BJ (cell line): ENCODE measurements at places on chromosomes 7 and 10. TPM values are rescaled to one million over a fixed set of nuclear protein-coding genes. Genes with fewer than 3 reads are reported as not detected.

GRCh38 chr10:35614312-35614711 is 9.2 kb downstream of the GJD4 start:
- no peak for DNase-seq

- no peak for DNase-seq
Observed at GRCh38 chr10:43852149-43852548, 203.5 kb upstream of the ZNF32 start.

DNA sequence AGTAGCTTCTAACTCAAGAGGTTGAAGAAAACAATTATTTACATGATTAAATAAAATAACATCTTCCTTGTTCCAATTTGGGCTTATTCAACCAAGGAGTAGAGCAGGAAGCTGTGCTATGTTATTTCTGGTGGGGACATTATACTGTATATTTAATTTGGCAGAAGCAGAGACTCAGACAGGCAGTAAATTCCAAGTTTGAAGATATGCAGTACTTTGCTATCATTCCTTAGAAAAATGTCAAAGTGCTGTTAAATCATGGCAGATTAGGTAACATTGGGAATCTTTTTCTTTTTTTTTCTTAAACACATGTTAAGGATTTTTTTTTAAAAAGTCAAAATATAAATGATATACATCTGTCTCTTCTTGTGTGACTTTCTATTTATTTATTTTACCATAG is 190.1 kb downstream of the SUGCT start:
- DNase-seq, result no peak

DNA sequence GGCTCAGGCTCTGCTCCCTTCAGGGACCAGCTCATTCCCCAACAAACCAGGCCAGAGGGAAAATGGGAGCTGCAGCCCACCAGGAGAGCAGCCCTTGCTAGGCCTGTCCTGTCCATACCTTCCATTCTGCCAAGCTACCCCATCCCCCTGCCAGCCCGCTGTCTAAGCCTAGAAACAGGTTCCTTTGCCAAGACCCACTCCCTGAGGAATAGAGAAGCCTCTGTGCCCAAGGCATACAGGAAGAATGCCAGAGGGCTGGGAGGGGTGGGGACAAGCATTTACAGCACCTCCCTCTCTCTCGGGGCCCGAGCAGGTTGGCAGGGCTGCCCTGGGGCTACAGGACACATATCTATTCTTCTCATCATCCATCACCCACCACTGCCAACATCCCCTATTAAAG is 178.3 kb downstream of the GRID1 start:
- no peak for DNase-seq

GRCh38 chr10:80410578-80411145 is 2.3 kb downstream of the PRXL2A start:
- DNase-seq, result no peak

Gene LRRTM3
- polyA plus RNA-seq, result not detected in 2 replicates

Gene FAM237B
- polyA plus RNA-seq, result not detected in 2 replicates

GRCh38 chr7:16067711-16068110 is 353.6 kb downstream of the CRPPA start:
- no peak for DNase-seq

Gene SMO
- 7.6 and 10.8 TPM in 2 replicates for polyA plus RNA-seq

Gene SPACDR
- 0.21 and 0.32 TPM in 2 replicates for polyA plus RNA-seq

Gene CARD11
- not detected in 2 replicates for polyA plus RNA-seq

GRCh38 chr7:154871928-154872750 is 130.8 kb downstream of the PAXIP1 start:
- no peak for DNase-seq

Gene FAM25G
- polyA plus RNA-seq, result not detected in 2 replicates

- DNase-seq, result no peak
Observed at GRCh38 chr10:68781613-68782574, 45.4 kb upstream of the STOX1 start.

DNA sequence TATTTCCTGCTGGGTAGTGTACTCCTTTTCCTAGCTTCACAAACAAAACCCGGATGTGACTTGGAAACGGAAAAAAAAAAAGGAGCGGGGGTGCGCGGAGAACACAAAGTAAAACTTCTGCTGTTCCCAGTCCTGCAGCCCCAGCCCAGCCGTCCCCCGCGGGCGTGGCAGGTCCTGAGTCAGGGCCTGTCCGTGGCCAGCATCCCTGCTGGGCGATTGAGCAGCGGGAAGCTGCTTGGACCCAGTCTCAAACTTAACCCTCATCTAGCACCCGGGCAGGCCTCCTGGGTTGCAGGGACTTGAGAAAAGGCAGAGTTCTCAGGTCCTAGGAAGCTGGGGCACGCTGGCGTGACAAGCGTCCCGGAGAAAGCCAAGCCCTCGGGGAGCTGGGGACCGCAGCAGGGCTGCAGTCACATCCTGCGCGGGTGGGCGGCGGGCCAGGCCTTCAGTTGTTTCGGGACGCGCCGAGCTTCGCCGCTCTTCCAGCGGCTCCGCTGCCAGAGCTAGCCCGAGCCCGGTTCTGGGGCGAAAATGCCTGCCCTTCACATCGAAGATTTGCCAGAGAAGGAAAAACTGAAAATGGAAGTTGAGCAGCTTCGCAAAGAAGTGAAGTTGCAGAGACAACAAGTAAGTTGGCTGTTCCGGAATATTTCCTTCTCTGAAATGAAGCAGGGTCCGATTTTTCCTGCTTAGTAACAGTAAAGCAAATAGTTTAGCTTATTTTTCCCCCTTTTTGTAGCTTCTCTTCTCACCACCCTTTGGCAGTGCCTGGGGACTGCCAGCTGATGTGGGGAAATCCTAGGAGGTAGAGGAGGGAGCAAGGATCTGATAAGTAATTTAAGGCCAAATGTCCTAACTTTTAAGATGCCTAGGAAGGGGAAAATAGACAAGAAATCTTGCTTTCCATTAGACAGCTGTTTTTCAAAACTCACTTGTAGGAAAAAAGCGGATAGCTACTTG is at the start of gene GNG11:
Gene GNG11, plus strand, starts transcription at position 129 of the 960 bp plus-strand sequence. Its CDS starts 403 bp downstream, at position 532.
- no peak for DNase-seq

- no peak for DNase-seq
Observed at GRCh38 chr10:130372866-130373265, 236.7 kb downstream of the GLRX3 start.

DNA sequence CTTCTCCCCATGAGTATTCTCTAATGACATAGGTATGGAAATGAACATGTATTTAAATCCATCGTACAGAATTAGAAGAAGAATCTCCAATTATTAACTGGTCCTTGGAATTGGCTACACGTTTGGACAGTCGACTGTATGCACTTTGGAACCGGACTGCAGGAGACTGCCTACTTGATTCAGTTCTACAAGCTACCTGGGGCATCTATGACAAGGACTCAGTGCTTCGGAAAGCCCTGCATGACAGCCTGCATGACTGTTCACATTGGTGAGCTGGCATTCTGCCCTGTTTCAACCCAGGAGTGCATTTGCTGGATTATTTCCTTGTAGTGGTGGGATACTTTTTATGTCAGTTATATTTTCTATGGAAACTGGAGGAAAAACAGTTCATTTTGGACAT is 32.2 kb downstream of the ZRANB1 start:
- DNase-seq, result no peak

- DNase-seq, result peak; percentile 84
Observed at GRCh38 chr7:106660862-106661720, at the start of gene CCDC71L. CCDC71L (minus strand) TSS chr7:106661158; CDS start chr7:106660896, 262 bp downstream.

- no peak for DNase-seq
Observed at GRCh38 chr10:63887023-63887589, 365.9 kb downstream of the REEP3 start.

Gene HOXA13
- polyA plus RNA-seq, result 4.6 and 9.2 TPM in 2 replicates

Gene PLAU
- 25.2 and 37.2 TPM in 2 replicates for polyA plus RNA-seq

Gene HMX2
- polyA plus RNA-seq, result not detected in 2 replicates

DNA sequence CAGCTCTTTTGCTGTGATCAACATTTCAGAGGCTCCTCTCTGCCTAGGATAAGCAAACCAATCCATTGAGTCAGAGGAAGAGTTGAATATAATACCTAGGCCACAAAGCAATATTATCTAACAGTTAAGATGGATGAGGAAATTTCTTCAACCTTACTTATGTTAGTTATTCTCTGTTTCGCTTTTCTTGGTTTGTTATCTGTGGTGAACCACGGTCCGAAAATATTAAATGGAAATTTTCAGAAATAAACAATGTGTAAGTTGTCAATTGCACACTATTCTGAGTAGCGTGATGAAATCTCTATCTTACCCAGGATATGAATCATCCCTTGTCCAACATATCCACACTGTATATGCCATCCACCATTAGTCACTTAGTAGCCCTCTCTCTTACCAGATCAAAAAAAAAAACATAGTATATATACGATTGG is 1.5 kb upstream of the HTR7 start:
- no peak for DNase-seq

DNA sequence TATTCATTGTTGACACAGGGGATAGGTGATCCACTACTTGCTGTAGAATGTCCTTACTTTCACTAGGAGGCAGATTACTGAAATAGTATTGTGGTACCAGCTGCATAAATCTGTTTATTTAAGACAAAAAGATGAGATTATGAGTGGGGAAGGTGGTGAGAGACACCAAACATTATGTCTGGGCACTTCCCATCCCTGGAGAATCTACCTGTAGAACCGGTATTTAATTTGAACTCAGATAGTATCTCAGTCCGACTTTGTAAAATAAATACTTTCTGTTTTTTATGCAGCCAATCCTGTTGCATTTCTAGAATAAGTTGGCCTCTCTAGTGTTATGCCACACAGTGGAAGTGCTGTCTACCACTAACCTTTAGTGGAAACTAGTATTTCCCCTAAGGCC is 13.4 kb downstream of the BCCIP start:
- no peak for DNase-seq

Gene NDUFB8
- 170 and 197 TPM in 2 replicates for polyA plus RNA-seq

Gene ERCC6
- 22.1 and 26.1 TPM in 2 replicates for polyA plus RNA-seq

Gene STOX1
- 0.02 TPM in 1 of 2 replicates, not detected in the other for polyA plus RNA-seq

- no peak for DNase-seq
Observed at GRCh38 chr7:294440-295154, 4.6 kb downstream of the FOXL3 start.

DNA sequence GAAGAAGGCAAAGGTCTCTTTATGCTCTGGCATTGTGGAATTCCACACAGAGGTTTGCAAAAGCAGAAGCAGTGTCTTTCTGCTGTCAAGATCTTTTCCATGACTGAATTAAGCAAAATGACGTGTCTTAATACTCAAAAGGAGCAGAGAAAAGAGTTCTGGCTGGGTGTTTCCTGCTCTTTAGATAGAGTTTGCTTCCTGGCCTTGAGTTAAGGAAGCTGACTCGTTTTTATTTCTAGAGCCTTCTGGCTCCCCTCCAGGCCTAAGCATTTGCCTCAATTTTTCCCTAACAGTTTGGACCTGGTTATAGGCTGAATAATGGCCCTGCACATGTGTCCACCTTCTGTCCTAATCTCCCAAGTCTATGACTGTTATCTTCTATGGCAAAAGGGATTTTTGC is 21.6 kb downstream of the TAS2R41 start:
- DNase-seq, result peak; percentile 36

DNA sequence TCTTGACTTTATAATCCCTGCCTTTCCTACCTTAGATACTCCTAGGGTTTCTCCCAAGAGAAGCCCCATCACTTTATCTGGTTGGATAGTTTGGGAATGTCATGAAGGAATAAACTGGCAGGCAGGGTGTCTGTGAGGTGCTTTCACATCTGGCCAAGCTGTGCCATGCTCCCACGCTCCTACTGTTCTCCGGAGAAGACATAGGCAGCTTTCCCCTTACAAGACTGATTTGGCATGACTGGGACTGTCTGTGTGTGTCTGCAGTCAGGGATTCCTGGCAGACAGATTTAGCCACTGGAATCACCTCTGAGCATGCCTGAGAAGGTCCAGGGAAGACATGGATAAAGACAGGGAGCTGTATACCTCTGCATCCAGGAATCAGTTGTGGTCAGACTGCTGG is 45.3 kb downstream of the HK1 start:
- DNase-seq, result no peak

DNA sequence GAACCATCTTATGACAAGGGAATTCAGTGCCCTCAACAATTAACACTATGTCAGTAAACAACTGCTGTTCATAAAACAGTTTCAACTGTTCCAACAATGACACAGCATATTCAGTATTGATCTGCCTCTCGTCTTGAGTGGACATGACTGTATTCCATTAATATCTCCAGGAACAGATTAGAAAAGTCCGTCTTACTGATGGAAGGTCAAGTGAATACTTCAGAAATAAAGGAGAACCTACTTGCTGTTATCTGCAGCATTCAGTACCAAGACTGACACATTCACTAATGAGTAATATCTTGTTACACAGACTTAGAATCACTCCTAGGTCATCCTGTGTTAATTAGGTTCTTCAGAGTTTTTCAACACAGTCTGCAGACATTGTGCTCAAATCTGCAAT is 12.1 kb downstream of the KBTBD2 start:
- DNase-seq, result no peak
